ENCODE measurements at places on chromosomes 16 and 17. TPM values are rescaled to one million over a fixed set of nuclear protein-coding genes. Genes with fewer than 3 reads are reported as not detected.

Gene TBC1D3K
- not detected for total RNA-seq

Gene MIS12
- total RNA-seq = 18.6 TPM

Gene MAP2K3
- total RNA-seq = 19.3 TPM

Gene DPEP2
- not detected for total RNA-seq

Gene PLLP
- not detected for total RNA-seq

Gene RCVRN
- not detected for total RNA-seq

Gene NOTUM
- under 0.01 TPM for total RNA-seq

Gene MYADML2
- not detected for total RNA-seq

Data from fibroblast of villous mesenchyme (primary cell).